ENCODE measurements at places on chromosomes 3 and 15.
A peak's percentile ranks its signal among the peaks of the same experiment; 100 is the strongest.

- DNase-seq: peak; percentile 20
Observed at GRCh38 chr15:43509660-43510199, 7.7 kb upstream of the MAP1A start.

DNA sequence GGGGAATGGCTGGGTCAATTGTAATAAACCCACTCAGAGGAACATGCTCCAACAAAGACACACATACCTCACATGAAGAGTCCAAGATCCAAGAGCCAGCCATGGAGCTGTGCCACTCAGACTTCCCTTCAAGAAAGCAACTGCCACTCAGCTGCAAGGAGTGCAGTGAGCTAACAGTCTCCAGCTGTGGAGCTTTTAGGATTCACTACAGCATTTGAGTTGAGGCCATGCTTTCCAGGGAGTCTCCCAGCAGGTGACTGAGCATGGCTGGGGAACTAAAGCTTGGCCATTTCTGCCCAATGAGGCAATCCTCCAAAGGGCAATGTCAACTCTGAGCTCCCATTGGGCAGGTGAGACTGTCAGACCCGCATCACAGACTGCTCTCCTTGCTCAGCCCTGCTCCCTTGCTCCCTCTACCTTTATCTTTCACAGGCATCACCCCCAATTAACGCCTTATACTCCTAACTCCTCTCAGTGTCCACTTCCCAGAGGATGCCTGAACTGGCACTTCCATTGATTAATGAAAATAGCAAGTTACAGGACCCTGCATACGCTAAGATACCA is 165.3 kb upstream of the CTNNB1 start:
- no peak for DNase-seq

DNA sequence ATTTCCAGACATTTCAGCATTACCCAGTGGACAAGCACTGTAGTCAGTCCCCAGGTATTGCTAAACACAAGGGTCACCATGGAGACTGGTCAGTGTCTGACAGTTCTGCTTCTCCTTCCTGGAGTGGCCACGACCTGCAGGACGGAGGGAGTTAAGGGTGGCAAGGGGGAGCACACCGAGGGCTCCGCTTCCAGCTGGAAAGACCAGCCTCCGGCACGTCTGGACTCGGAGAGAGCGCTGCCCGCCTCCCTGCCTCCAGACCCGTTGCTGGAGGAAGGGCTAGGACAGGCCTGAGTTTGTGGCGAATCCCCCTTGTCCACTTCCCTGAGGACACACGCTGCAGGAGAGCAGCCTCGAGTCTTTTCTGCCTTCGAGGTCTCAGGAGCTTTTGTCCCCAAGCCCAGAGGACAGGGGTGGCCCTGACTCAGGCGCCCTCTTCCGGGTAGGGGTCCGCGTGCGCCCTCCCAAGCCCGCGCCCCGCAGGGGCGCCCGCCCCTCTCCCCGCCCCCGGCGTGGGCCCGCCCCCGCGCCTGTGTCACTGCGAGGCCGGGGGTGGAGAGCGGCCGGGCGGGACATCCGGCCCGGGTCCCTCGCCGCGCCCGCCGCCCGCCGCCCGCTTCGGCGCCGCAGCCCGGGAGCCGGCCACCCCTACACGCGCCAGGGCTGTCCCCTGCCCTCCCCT is at the start of gene CHST14:
TSS of gene CHST14 (plus strand) at position 562 of the 682 bp plus-strand sequence. CDS start 230 bp downstream, outside the sequence.
- peak; percentile 72 for DNase-seq

DNA sequence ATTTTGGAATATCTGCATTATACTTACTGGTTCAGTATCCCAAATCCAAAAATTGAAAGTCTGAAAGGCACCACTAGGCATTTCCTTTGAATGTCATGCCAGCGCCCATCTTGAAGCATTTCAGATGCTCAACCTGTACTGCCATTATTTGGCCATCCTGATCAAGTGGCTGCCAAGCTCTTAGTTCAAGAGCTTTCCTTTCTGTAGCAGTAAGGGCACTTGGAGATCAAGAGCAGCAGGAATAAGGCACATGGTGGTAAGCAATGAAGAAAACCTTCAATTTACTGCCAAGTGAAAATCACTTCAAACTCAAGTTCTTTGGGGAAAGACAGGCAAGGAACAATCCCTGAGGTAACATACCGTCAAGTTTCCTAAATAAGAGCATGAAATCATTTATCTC is 10.0 kb downstream of the RHOA start:
- DNase-seq: no peak

DNA sequence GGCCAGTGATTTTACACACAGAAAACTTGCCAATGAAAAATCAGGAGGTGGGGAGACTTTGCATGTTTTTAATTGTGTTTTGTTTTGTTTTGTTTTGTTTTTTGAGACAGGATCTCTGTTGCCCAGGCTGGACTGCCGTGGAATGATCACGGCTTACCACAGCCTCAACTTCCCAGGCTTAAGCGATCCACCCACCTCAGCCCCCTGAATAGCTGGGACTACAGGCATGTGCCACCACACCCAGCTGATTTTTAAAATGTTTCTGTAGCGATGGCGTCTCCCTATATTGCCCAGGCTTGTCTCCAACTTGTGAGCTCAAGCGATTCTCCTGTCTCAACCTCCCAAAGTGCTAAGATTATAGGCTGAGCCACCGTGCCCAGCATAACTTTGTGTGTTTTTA is 46.0 kb downstream of the MEIS2 start:
- DNase-seq: no peak

GRCh38 chr3:264394-265156 is 68.0 kb downstream of the CHL1 start:
- no peak for DNase-seq

- DNase-seq: no peak
Observed at GRCh38 chr3:81788044-81788443, 26.6 kb upstream of the GBE1 start.

- no peak for DNase-seq
Observed at GRCh38 chr3:162390891-162391290, 894.3 kb downstream of the OTOL1 start.

Data from hindlimb muscle (tissue), 1 donor.